Activated CD4-positive, alpha-beta T cell treated with anti-CD3 and anti-CD28 coated beads for 48 hours (primary cell): ENCODE measurements at places on chromosomes 2 and 18.
A peak's percentile ranks its signal among the peaks of the same experiment; 100 is the strongest.

GRCh38 chr2:239264492-239264837 lies 136.4 kb downstream of the HDAC4 start:
- peak; percentile 42 for DNase-seq

GRCh38 chr2:41933585-41934320 lies 114.1 kb upstream of the PKDCC start:
- DNase-seq, result no peak

DNA sequence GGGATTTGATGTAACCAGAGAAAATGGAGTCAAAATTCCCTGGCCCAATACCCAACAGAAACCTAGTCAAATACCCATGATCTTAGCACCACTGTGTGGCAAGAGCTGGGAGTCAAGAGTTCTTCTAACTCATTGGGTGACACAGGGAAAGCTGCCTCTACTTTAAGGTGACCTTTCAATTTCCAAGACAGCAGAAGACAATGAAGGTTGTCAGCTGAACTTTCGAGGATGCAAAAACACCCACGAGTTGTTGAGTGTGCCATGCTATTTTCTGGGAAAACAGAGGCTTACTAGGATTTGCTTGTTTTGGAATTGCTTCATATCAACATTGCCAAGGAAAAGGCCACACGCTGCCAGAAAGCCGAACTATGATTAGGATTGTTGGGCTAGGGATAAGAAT lies 61.6 kb upstream of the CYRIA start:
- no peak for DNase-seq

DNA sequence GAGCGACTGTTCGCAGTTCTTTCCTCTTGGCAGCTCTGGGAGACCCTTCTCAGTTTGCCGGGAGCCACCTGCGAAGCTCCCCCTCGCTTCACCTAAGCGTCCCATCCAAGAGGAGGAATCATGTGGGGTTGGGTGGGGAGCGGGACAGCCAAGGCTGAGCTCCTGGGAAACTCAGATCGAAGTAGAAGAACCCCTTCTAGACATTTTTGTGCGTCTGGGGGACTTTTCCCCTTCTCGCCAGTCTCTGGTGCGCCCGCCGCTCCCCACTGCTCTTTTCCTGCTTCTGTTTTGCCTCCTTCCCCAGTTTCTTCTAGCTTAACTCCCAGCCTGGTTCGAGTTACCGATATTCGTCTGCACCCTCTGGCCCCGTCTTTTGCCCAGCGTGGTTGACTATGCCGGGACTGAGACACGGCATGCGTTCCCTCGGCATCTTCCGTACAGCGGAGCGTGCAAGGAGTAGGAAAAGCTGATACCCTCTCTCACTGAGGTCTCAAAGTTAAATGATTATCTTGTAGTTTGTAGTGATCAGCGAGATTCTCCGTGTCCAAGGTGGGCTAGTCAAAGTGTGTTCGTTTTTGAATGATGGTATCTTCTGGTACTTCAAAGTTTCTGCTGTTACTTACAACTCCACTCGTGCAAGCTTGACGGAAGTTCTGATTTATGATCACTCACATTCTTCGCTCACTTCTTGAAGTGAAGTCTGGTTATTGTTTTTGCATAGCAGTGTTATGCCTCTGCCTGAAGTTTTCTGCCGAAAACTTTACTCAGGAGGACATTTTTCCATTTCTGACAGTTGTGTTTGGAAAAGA lies 664 bp downstream of the CAMKMT start:
- peak; percentile 51 for DNase-seq

DNA sequence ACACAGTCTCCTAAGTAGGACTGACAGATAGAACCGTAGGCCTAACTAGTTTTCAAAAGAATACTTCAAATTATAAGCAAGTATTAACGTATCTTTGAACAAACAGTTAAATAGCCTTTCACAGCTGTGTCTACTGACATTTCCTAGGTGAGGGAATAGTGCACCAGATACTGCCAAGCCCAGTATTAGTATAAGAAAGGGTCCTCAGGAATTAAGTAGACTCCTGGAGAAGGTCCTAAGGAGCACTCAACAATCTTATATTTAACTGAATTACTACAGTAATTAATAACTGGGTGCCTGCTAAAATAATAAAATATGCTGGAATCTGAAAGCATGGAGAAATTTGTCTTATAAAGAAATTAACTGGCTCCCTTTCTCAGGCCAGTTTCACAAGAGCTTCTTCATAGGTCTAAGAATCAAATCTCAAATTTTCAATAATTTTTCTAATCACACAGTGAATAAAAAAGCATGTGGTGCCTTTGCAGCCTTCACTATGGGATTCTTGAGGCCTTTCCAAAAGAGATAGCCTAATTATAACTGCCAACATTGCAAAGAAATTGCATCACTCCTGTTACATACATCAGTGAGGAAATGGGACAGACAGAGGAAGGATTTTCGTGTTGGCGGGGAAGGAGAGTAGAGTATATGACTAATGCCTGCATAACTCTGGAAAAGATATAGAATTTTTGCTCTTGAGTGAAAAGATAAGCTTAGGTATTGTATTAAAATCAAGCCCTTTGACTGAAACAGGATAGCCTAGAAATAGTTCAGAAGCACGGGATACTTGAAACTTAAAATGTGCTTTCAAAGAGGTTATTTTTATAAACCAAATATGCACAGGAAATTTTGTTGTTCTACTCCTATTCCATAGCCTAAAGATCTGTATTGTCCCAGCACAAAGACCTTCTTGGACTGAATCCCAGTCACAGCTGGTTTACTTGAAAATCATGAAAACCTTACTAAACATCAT lies 228.6 kb upstream of the STK17B start:
- no peak for DNase-seq

GRCh38 chr2:214966420-214966819 lies 156.9 kb upstream of the BARD1 start:
- no peak for DNase-seq

DNA sequence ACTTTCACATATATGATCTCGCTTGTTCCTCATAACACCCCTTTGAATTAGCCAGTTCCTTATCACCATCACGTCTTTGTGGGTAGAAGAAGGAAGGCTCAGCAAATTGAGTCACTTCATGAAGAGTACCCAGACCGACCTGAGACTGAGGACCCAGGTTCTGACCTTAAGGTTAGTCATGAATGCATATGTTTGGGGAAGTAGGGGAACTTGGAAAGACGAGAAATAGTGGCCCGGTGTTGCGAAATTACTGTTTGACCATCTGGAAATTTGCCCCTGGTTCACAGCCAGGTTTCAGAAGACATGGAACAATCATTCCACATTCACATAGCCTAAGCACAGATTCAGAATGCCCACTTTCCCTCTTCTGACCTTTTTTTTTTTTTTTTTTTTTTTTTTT lies 59.8 kb downstream of the MEIS1 start:
- no peak for DNase-seq

- no peak for DNase-seq
These were observed 2.1 kb downstream of the PPP3R1 start for GRCh38 chr2:68250196-68250595.

DNA sequence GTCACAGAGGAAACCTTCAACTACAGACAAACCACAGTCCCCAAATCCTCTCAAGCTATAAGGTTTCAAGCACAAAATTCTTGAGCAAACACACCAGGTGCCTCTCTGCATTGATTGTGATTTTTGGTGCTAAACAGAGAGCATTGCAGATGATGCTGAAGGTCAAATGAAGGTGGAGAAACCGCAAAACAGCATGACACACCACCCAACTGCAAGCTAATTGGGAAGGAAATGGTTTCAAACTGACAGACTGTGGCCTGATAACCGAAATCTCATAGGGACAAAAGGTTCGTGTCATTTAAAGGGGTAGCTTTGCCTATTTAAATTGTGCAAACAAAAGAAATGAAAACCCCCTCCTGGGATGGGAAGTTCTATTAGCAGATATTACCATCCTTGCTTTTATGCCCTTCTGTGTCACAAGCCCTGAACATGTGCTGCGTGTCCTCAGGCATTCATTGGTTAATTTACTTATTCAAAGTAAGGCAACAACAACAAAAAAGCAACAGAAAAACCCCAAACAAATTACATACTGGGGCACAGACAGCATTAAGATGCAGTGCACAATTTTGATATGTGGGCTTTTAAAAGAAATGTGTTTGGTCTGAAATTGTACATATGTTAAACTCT lies 154.9 kb downstream of the AQP4 start:
- DNase-seq, result no peak

GRCh38 chr2:30695749-30696148 lies 111.5 kb downstream of the CAPN13 start:
- DNase-seq, result no peak

DNA sequence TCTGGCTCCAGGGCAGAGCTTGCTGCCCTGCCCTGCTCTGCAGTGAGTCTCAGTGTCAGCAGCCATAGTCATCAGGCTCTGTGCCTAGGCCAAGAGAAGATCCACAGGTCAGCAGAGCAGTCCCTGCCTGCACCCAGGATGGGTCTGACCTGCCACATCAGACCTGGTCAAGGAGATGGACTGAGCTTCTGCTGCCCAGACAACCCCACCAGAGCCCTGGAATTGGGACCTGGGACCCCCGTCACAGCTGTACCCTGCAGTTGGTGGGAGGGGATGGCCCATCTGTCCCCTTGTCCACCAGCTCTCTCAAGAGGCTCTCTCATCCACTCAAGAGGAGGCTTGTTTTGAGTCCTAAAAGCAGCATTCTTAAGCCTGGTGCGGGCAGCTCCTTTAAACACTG lies 142.6 kb downstream of the TFCP2L1 start:
- no peak for DNase-seq

DNA sequence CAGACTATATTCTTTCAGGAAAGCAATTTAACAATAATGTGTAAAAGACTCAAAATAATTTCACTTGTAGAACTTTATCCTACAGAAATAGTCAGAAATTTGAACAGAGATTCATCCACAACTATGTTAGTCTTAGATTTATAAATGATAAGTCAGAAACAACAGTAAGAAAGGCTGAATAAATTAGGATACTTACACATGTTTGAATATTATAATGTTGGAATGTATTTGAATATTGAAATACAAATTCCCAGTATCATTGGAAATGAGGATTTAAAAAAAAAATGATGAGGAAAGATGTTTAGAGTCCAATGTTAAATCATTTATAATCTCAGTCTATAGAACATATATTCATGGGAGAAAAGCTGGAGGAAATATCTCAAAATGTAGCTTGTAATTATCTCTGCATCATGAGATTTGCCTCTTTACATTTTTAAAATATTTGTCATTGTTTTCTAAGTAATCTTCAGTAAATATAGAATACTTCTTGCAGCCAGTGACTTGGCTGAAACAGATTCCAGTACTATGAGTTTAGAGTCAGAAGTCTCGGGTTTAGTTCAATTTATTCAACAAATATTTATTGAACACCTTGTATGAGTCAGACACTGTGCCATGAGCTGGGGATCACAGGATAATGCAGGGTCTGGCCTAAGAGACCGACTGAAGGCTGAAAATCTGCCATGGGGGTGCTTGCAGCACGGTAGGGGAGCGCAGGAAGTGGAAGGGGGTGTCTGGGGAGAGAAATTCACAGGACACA lies 32.3 kb downstream of the CXCR4 start:
- DNase-seq, result no peak

- DNase-seq, result no peak
These were observed 3.0 kb downstream of the SAP130 start for GRCh38 chr2:128024816-128025215.

GRCh38 chr18:69537183-69537582 lies 136.5 kb downstream of the DOK6 start:
- no peak for DNase-seq

- no peak for DNase-seq
These were observed 201.2 kb downstream of the CBLN2 start for GRCh38 chr18:72342933-72343332.

- DNase-seq, result no peak
These were observed 120.0 kb upstream of the FSIP2 start for GRCh38 chr2:185618625-185619024.

DNA sequence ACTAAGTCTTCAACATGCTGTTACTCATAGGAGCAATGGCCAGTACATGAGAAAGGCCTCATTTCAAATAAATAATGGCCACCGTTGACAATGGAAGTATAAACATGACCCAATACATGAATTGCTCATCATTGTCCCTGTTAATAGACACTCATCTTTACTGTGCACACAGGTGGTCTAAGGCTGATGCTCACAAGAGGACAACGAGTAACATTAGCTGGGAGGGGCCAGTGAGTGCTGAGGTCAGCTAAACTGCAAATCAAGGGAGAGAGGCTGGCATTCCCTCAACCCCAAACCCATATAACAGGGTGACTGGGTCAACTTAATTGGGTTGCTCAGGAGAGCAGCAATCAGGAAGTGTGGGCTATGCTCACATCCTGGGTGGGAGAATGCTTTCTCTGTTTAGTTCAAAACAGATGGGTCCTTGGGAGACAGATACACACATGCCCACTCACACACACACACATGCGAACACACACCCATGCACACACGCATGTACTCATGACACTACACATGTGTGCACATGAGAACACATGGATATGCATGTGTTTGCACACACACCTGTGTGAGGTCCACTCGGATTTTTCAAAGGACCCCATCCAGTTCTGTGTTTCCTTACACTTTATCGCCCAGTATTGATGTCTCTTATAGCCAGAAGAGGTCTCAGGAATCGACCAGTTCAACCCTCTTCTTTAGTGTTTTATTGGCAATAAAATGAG lies 172.0 kb downstream of the INHBB start:
- no peak for DNase-seq

DNA sequence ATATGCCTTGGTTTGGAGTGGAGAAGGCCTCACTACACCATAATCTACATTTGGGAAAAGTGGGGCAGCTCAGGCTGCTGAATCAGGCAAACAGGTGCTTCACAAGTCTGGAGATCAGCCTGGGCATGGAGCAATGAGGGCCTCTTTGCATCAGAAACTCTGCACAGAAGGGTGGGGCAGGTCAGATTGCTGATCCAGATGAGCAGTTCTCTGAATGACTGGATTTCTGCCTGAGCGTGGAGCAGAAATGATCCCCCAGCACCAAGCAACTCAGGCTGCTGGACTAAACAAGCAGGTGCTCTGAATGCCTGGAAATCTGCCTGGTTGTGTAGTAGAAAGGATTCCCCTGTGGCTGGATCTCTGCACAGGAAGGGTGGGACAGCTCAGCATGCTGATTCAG lies 605.3 kb upstream of the ZNF804A start:
- DNase-seq, result no peak

GRCh38 chr2:42567806-42568400 lies 529 bp upstream of the MTA3 start:
- peak; percentile 17 for DNase-seq

- no peak for DNase-seq
These were observed 10.1 kb downstream of the RMP24 start for GRCh38 chr18:35982409-35983114.

DNA sequence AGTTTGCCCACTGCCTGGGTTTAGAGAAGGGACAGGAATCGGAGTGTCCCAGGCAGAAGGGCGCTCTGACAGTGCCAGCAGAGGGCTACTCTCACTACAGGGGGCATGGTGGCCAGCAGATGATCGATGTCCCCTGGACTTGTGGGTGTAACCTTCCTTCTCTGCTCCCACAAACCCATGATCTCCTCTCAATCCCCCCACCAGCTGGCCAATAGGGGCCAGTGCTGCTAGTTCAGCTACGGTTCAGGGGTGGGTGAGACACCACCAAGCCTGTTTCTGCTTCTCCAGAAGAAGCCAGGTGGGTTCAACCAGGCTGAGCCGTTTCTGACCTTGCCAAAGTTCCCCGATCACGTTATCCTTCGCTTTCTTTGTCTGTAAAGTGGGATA lies 1.3 kb downstream of the NPPC start:
- DNase-seq, result no peak
